ENCODE measurements at places on chromosomes 7 and 10.

DNA sequence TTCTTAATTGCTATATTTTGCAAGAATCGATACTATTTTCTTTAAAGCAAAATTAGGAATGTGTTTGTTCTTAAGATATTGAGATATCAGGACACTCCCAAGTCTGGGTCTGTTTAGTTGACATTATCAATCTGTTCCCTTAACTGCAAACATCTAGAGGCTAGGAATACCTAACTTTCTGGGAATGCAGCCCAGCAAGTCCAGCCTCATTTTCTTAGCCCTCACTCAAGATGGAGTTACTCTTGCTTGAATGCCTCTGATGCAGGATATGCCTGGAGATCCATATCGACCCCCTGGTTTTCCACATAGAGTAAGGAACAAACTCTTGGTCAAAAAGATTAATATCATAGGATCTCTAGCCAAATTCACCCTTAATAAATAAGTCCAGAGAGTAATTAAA is 305.3 kb upstream of the COBL start:
- DNase-seq, result no peak

DNA sequence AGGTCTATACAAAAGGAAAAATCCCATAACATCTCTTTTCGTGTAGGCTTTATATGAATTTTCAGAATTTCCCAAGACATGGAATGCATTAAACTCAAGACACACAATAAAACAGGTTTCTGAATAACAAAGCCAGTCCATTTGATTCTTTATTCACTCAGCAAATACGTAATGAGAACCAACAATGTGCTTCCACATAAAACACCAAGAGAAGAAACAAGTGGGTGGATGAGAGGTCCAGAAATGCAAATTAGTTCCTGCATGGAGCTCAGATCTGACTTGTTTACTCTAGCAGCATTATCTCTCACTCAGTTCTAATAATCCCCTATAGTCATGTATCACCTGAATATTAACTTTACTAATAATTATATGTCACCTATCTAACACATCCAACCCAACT is 249.5 kb downstream of the LRRTM3 start:
- DNase-seq, result no peak

- no peak for DNase-seq
Observed at GRCh38 chr10:58322072-58322834, 12.6 kb upstream of the UBE2D1 start.

DNA sequence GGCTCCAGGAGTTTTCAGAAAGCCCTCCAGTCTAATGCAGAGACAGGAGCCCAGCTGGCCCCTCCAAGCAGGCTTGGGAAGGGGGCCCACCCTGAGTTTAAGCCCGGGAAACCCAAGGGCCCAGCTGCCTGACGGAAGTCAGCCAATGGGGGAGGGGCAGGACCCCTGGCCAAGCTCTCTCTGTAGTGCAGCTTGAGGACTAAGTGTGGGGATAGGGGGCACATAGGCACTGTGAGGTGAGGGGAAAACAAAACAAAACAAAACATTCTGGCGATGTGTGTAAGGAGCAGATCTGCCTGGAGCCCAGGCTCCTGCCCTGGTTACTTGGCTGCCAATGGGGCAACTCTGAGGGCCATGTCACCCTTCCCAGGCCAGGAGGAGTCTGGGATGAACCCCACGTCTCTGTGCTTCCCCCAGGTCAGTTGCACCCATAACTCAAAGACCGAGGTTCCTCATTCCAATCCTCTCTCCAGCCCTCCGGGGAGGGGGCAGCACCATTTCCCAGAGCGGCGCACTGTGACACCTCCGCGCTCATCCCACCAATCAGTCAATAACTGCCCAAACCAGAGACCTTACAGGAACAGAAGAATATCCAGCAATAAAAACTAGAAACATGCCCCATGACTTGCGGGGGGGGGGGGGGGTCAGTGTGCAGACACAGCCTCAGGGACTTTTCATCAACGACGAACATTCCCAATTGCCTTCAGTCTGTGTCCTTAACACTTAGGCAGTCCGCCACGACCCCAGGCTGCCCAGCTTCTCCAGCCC is 1.7 kb downstream of the CXCL12 start:
- DNase-seq, result no peak

GRCh38 chr10:19412531-19412930 is 363.9 kb downstream of the MALRD1 start:
- DNase-seq, result no peak

DNA sequence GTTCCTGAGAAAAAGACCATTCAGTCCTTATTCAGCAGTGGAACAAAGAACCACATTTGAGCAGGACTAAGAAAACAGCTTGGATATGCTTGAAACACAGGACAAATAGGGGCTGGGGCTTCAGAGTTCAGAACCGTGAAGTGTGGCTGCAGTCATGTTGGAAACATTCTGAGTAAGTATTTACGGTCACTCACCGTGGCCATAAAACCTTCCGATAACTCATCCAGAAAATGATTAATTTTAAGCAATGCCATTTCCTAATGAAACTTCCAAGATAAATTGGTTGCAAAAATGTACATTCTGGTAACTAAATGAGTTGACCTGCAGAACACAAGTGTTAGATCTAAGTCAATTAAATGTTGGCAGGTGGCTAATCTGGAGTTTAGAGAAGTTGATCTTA is 279.2 kb downstream of the CXCL12 start:
- DNase-seq, result no peak

DNA sequence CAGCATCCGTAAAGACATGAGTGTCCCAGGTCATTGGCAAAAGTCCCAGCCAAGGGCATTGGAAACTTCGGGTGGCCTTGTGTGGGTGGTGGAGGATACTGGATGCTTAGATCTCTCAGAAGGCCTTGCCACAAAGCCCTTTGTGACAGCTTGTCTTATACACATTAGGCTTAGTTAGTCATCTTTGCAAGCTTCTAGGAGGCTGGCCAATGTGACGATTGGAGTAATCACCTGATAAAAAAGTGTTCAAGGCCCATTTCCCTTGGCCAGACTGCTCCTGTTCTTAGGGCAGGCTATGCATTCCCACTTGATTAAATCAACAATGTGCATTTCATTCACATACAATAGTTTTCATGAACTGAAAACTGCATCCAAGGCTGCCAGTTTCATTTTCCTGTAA is 26.9 kb downstream of the NPS start:
- DNase-seq, result no peak

DNA sequence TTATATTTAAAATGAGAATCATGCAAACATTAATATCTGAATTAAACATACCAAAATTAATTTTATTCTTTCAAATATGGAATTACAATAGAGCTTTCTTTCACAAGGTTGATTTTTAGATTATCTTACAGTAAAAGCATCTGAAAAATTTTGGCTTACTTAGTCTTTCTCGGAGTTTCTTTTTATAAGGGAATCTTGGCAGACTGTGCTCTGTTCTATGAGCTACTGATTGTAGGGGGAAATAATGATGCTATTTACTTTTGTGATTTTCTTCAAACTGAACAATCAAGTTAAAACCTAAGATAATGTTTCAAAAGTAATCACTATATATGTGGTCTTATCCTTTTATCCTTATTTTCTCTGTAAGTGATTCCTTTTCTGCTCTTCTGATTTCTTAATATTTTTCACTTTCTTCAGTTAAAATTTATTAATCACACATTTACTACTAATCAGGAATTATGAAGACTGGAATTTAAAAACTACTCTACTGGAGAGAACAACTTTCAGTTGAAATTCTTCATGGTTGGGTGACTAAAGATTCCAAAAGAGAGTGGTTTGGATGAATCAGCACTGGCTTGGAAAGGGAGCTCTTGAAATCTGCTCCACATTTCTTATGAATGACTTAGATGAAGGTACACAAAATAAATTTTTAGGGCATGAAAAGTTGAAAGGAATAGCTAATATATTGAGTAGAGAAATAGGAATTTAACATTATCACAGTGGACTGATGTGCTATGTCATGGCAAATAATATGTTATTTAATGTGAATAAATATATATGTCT is 103.9 kb downstream of the PPP1R9A start:
- no peak for DNase-seq

- DNase-seq, result no peak
Observed at GRCh38 chr7:77409005-77409738, 7.0 kb downstream of the GSAP start.

GRCh38 chr10:80856186-80856585 is 318.5 kb downstream of the SH2D4B start:
- no peak for DNase-seq

DNA sequence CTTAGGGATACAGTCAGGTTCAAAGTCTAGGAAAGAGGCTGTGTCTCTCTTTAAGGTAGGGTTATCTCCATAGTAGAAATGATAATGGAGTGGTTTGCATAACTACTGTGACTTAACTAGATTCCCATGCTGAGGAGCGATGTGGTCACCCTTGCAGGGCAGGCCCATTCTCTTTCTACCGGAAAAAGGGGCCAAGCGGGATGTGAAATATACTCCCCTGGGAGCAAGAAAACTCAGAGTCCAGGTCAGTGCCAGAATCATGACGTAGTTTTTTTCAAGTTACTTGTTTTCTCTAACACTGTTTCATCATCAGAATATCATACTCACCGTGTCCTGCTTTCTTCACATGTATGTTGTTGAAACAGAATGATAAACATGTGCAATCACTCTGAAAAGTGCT is 649.0 kb upstream of the ANKRD30A start:
- no peak for DNase-seq

DNA sequence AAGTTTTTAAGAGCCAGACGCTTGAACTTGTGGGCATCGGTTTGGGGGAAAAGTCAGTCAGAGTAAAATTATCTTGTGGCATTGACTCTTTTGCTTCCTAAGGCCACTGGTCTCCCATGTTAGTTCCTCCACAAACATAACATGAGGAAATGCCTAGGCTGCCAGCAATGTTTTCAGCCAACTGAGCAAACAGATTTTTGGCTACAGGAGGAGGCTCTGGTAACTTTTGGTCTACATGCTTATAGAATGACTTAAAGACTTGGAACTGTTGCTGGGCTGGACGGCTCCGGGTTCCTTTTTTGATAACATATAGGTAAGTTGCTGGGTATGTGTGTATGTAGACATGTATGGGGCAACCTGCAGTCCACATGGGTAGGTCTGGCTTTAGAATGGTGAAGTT is 9.6 kb upstream of the ZNF239 start:
- DNase-seq, result no peak

DNA sequence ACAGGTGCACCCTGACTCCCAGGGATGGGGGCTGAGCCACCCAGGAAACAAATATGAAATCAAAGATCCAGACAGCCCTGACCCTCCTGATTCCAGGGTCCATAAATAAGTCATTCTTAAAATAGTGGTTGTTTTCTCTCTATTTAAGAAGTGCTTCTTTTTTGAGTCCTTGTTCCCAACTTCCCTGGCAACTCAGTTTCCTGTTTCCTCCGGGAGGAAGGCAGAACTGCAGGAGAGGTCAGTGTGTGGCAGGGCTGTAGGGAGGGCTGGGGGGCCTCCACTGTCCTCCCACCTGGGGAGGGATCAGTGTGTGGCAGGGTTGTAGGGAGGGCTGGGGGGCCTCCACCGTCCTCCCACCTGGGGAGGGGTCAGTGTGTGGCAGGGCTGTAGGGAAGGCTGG is 88.7 kb upstream of the PDGFA start:
- no peak for DNase-seq

GRCh38 chr10:126215746-126216631 is 172.3 kb downstream of the ADAM12 start:
- DNase-seq, result no peak

- DNase-seq, result no peak
Observed at GRCh38 chr10:42177077-42177792, 461.1 kb downstream of the ZNF33B start.

- no peak for DNase-seq
Observed at GRCh38 chr10:48634198-48634983, 29.5 kb upstream of the ARHGAP22 start.

GRCh38 chr10:117921421-117921820 is 125.3 kb downstream of the RAB11FIP2 start:
- DNase-seq, result no peak

DNA sequence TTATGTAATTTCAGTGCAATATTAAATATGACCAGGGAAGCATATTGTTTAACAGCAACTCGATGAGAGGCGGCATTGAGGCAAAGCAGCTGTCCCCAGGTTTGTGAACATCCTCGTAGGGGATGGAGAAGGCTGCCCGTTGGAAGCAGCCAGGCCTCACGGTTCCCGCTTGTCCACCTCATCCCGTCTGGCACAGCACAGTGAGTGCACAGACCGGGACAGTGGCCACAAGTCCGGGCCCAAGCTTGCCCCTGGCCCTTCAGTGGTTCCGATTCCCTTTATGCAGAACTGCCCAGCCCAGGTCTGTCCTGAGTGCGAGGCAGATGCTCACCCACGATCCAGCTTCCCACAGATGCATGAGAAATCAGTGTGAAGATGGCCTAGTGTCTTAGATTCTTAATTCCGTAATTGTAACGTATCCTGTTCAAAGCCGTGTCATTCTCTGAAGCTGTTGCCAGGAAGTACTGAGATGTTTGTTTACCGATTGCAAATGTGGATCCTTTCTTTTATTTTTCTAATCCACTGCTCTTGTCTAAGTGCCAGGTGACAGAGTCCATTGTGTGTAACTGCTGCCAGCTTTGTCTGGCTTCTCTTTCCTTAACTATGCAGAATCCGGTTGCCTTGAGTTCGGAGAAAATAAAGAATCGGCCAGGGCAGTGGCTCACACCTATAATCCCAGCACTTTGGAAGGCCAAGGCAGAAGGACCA is 35.5 kb downstream of the PFKP start:
- DNase-seq, result no peak

DNA sequence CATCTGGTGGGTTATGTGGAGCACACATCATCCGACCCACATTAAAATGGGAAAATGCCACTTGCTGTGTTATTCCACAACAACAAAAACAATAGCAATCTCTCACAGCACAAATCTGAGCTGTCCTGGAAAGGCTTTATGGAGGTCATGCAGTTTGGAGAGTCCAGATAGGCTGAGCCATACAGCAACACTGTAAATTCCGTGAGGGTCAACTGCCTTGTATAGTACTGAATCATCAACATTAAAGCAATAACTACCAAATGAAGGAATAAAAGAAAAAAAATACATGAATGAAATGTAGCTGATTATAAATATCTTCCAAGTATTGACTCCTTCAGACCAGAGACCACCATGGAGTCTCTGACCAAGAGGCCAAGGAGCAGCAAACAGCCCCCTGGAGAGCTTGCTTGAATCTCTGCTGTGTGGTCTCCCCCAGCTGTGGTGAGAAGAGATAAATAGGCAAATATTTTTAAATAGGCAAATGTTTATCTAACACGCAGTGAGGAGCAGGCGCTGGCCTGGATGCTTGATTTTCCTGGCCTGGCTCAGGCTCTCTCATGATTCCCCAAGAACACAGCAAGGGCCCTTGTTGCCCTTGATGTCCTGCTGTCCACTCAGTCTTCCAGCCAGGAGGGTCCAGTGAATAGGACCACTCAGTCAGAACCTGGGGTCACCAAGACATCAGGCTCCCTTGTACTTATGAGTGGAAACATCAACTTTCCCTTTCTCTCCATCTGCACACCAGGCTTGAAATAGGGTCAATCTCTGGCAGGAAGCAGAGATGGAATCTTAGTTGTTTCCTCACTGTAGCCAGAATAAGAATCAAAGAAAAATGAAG is 1021.3 kb downstream of the XPNPEP1 start:
- no peak for DNase-seq

- no peak for DNase-seq
Observed at GRCh38 chr7:95491634-95492314, 6.0 kb downstream of the ASB4 start.

GRCh38 chr10:48940958-48941357 is 1.3 kb upstream of the LRRC18 start:
- DNase-seq, result no peak
